Stimulated activated naive CD8-positive, alpha-beta T cell treated with anti-CD3 and anti-CD28 coated beads, Interleukin-15, Interleukin-2, amounts not matched to agents 100 U/mL and 50 U/mL, for 24 hours (primary cell): ENCODE measurements at places on chromosomes 11 and 22.

- DNase-seq, result no peak
Measured at GRCh38 chr11:44716256-44716655, 10.5 kb upstream of the TSPAN18 start.

- DNase-seq, result no peak
Measured at GRCh38 chr11:74736031-74736430, 4.8 kb upstream of the CHRDL2 start.

- no peak for DNase-seq
Measured at GRCh38 chr22:36461665-36462649, 19.5 kb downstream of the TXN2 start.

DNA sequence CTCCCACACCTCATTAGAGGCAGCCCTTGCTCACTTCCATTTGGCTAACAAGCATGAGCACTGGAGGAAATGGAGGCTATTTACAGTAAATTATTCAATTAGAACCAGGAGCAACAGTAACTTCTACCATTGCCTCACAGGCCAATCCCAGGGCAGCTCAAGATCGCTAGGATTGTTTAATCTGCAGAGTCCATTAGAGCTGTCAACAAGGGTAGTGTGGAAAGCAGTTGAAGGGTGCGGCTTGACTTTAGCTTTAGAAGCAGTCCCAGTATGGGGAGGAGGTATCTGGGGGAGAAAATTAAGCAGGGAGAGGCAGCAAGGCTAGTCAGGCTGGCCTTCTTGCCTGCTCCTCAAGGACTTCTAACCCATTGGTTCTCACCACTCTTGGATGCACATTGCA, 38.3 kb upstream of the CYP2R1 start:
- no peak for DNase-seq

- DNase-seq, result no peak
Measured at GRCh38 chr11:95121698-95122097, 32.1 kb downstream of the ENDOD1 start.

DNA sequence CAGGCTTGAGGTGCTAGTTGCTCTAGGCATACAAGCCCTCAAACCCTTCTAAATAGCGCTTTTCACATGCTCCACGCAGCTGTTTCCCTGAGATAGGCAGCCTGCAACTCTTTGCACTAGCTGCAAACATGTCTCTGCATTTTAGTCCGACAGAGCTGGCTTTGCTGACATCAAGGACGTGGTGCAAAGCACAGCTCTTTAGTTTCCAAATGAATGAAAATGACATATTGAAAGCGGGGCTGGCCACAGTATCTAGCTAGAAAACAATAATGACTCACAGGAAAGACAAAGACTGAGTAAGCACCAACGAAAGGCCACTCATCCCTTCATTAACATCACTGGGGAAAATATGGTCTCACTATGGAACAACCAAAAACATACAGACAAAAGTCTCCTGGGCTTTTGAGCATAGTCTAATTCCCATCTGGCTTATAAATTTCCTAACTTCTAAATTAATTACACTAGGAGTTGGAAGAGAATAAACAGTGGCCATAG, 15.3 kb upstream of the ZC3H12C start:
- peak; percentile 25 for DNase-seq

DNA sequence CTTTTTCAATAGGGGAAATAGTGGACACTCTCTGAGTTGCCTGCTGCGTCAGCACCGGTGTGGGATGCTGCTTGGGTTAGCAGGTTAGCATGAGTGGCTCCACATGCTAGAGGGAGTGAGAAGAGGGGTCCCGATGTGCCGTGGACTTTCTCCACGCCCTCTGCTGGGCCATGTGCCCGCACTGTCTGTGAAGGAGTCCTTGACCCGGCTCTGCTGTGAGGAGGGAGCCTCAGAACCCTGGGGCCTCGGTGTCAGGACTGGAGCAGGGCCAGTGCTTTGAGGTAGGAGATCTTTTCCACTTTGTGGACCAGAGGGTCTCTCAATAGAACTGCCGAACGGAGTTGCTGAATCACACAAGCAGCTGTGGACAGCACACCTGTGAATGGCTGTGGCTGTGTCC, 14.8 kb downstream of the CTTN start:
- no peak for DNase-seq

DNA sequence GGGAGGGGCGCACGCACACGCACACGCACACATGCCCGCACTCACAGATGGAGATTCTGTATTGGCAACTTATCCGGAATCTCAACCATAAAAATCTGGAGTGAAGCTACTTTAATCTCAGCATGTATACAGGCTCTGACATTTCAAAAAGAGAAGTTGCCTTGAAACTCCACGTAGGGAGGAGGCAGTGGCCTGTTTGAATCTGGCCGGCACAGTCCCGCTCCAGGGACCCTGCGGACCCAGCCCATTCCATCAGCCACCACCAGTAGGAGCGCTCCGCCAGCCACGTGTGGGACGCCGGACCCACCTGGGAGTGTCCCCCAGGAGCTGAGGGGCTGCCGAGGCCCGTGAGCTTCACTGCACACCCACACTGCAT, 1.9 kb upstream of the SYT8 start:
- no peak for DNase-seq

DNA sequence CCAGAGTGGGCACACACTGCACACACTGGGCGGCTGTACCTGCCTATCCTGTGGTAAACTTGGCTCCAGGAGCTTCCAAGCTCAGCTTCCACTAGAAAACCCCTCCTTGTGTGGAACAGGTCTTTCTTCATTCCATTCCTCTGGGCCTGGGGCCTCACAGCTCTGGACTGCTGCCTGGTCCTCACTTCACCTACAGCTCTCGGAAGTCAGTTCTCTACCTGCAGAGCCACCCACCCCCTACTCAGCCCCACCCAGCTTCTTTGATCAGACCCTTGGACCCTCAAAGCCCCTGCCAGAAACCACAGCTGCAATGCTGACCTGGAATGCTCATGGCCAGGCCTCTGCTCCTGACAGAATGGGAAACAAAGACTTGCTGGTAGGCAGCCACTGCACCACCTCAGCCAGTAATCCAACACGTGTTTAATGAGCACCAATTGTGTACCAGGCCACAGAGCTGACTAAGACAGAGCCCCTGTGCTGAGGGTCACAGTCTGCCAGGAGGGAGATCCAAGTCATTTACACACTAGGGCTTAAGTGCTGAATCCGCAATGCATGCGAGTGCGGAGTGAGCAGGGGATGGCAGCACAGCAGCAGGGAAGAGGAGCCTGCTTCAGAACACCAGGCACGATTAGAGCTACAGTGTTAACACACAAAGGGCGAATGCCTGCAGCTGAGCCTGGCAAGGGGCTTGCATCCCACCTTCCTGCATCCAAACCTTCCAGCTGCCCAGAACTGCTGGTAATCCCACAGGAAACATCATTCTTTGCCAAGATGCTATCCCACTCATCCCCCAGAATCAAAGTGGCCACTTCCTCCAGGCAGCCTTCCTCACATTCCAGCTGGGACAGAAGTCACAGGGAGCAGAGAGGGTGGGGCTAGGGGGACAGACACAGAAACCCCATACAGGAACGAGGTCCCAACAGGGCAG, 4.6 kb downstream of the GNB1L start:
- no peak for DNase-seq

DNA sequence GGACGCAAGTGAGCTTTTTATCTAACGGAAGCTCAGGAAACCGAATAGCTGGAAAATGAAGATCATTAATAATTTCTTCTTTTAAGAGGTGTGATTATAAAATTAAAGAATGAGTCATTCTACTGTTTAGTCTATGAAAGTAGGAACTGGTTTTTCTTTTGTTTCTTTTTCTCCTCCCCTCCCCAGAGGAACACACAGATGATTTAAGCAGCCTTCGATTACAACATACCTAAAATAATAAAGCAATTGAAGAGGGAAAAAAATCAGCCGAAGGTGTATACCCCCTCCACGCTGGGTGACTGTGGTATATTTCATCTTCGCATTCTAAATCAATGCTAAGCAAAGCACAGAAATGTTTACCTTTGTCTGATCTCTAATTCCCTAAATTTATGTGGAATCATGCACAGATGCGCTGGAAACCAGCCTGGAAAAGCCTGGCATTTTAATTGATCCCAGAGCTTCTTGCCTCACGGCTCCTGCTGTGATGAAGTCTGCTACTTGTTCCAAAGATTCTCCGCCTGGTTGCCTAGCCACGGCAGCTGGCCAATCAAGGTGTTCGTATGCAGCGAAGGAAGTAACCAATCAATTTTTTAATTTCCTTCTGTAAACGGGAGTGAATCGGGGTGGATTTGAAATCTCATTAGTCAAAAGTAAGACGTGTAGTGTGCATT, 133.9 kb downstream of the FANCF start:
- no peak for DNase-seq

DNA sequence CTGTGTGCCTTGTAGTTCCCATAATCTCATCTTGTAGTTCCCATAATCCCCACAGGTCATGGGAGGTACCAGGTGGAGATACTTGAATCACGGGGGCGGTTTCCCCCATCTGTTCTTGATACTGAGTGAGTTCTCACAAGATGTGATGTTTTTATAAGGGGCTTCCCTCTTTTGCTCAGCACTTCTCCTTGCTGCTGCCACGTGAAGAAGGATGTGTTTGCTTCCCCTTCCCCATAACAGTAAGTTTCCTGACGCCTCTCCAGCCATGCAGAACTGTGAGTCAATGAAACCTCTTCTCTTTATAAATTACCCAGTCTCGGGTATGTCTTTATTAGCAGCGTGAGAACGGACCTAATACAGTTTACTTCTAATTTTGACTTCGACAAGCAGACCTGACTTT, 14.0 kb upstream of the SMIM38 start:
- no peak for DNase-seq

DNA sequence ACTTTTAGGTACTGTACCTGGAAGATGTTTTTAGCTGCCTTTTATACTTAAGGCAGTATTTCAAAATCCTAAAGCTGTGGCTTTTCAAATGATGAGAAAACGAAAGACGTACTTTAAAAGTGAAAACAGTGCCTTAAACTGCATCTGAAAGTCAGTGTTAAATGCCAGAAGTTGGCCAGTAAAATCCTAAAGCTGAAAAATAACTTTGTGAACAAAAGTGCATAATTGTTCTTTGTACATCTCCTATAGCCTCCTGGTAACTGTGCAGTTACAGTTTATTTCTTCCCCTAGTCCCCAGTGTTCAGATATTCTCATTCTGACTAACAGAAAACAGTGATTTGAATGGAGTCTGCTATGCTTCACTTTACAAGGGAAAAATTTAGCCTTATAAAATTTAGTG, 6.8 kb downstream of the EED start:
- DNase-seq, result no peak

GRCh38 chr22:28986366-28986765, 75.3 kb downstream of the C22orf31 start:
- DNase-seq, result no peak

- DNase-seq, result no peak
Measured at GRCh38 chr22:38075105-38075825, 8.7 kb downstream of the SLC16A8 start.

- DNase-seq, result no peak
Measured at GRCh38 chr11:118915396-118915795, 10.3 kb downstream of the BCL9L start.

- peak; percentile 80 for DNase-seq
Measured at GRCh38 chr11:122796128-122796717, 42.1 kb upstream of the CRTAM start.

DNA sequence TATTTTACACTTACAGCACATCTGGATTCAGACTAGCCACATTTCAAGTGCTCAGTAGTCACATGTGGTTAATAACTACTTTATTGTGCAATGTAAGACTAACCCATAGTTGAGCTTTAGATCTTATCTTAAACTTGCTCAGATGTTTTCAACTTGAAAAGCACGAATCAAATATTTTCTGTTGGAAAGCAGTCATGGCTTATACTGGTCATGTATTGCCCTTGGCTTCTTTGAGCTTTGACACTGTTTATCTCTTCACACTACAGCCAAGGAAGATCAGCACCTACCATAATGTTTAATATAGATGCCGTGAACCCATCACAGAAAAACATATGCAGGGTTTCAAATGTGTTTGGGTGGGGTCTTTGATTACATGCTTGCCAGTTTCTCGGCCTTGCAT, 4.4 kb downstream of the RBX1 start:
- no peak for DNase-seq

GRCh38 chr11:2534957-2535672, 90.3 kb downstream of the KCNQ1 start:
- DNase-seq, result no peak

DNA sequence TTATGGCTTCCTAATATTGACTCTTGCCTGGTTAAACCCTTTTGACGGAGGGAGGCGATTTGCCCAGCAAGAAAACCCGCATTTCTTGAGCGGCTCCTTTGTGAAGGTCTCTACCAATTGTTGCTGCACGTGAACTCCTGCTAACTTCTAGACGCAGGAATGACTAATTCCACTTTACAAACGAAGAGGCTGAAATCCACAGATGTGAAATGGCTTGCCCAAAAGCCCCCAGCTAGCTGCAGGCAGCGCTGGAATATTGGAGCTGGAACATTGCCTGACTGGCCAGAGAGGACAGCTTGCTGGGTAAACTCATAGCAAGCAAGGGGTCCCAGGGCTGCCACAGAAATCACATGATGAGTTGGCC, 542 bp downstream of the GCAT start:
- DNase-seq, result no peak

DNA sequence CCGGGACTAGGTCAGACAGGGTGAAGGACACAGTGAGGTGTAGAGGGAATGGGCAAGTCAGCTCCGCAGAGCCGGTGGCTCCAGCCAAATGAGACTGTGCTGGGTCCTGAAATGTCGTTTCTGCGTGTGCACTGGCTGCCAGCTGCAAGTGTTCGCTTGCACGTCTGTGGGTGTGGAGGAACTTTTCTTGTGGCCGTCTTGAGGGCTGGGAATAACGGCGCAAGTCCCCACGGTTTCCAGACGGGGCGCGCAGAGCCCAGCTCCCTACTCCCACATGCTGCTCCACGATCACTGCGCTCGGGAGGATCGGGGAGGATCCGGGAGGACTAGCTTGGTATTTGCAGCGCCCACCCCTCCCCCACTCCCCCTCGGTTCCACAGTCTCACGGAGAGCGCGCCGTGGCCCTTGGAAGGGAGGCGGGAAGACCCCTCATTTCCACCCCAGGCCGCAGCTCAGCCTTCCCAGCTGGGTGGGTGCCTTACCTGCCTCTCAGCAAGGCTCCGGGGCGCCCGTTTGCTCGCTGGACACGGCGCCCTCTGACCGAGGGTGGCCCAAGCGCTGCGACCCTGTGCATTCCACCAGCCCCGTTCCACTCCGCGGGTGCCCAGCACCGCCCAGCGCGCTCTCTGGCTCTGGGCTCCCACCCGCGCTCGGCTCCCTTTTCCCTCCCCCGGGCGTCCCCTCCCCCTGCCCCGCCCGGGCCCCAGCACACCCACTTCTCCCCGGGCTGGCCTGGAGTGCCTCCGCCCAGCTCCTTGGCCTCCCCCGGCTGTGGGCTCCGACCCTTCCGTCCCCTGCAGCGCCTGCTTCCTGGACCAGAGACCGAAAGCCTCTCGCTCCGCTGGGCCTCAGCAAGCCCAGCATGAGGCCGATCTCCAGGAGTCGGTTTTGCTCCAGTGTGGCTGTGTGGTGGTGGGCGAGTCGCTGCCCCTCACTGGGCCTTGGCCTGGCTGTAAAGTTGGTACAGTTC, at the start of gene KCNE3:
Gene KCNE3, minus strand, starts transcription at position 634 of the 970 bp plus-strand sequence. CDS start 9,986 bp downstream, outside the sequence.
- DNase-seq, result no peak

- no peak for DNase-seq
Measured at GRCh38 chr11:117799634-117800033, 2.6 kb upstream of the DSCAML1 start.

- no peak for DNase-seq
Measured at GRCh38 chr11:31651822-31652221, 142.3 kb downstream of the ELP4 start.
